Hepatocyte (in vitro differentiated cells): ENCODE measurements at places on chromosomes 1 and 21.

GRCh38 chr1:194227161-194227560 is 1040.7 kb upstream of the B3GALT2 start:
- H3K4me3 ChIP-seq = no peak overlapping the region
- DNase-seq = no peak
- no peaks in the 10 kb centered on the region for H3K4me1 ChIP-seq
- no peak overlapping the region for H3K27ac ChIP-seq
- no peaks in the 10 kb centered on the region for H3K27me3 ChIP-seq

DNA sequence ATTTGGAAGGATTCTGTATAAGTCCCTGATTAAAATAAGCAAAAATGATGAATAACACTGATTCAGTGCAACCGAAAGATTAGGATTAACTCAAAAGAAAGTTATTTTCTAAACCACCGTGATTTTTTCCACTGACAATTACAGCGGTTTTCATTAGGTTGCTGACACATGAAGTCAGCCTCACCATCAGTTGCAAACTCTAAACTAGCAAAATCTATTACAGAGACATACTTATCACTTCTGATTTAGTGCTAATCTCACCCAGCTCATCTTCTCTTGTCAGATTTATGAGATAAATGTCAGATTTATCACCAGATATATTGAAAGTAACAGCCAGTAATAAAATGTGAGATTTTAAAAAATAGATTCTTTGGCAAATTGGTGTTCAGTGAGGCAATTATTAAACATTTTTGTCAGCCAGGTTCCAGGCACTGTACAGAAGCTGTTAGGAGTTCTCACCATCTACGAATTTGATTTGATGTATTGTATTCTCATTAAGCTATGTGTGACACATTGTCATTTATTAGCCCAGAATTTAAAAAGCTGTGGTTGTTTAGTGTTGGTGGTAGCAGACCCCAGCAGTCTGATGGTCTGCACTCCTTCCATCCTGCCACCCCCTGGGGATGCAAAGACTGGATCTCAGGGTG is 37.3 kb upstream of the LGALS8 start:
- no peak overlapping the region for H3K4me3 ChIP-seq
- H3K36me3 ChIP-seq = no peaks in the 10 kb centered on the region
- H3K27me3 ChIP-seq = no peaks in the 10 kb centered on the region
- no peak overlapping the region for H3K27ac ChIP-seq
- H3K4me1 ChIP-seq = no peaks in the 10 kb centered on the region

- DNase-seq = no peak
- no peak within 1 kb of the TSS for H3K27ac ChIP-seq
- peaks cover 43% of the 10 kb centered on the region for H3K27me3 ChIP-seq
- H3K4me1 ChIP-seq = peaks cover 26% of the 10 kb centered on the region
- no peaks in the 10 kb centered on the region for H3K36me3 ChIP-seq
- H3K4me3 ChIP-seq = no peak within 1 kb of the TSS
These were observed at the start of gene HES5 for GRCh38 chr1:2529784-2530512. Gene HES5, minus strand, starts transcription at chr1:2530263. Its CDS starts 99 bp downstream, at chr1:2530164.

- H3K4me3 ChIP-seq = no peak overlapping the region
- no peak for DNase-seq
- H3K4me1 ChIP-seq = no peaks in the 10 kb centered on the region
These were observed 61.8 kb upstream of the GRHL3 start for GRCh38 chr1:24257373-24257772.

GRCh38 chr1:110600716-110601115 is 5.4 kb downstream of the KCNA2 start:
- no peak overlapping the region for H3K4me3 ChIP-seq
- no peaks in the 10 kb centered on the region for H3K36me3 ChIP-seq
- H3K27me3 ChIP-seq = peaks cover 28% of the 10 kb centered on the region
- H3K4me1 ChIP-seq = peaks cover 6% of the 10 kb centered on the region
- H3K27ac ChIP-seq = no peak overlapping the region

GRCh38 chr1:13624526-13624925 is 40.9 kb downstream of the PDPN start:
- no peaks in the 10 kb centered on the region for H3K36me3 ChIP-seq
- no peaks in the 10 kb centered on the region for H3K4me1 ChIP-seq
- no peak for DNase-seq
- H3K27me3 ChIP-seq = no peaks in the 10 kb centered on the region
- no peak overlapping the region for H3K27ac ChIP-seq
- H3K4me3 ChIP-seq = no peak overlapping the region

DNA sequence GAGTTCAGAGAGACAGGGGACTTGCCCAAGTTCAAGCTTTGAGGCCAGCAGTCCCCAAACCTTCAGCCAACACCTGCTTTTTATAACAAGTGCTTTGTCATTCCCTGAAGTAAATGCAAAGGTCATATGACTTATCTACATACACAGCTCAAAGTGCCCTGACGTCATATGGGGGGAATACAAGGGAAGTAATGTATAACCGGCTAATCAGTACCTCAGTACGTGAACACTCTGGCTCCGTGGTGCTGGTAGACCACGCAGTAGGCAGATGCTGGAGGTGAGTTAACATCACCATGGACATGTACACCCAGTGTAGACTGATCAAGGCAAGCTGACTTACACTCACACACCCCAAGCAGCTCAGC is 60.0 kb downstream of the BACE2 start:
- no peaks in the 10 kb centered on the region for H3K36me3 ChIP-seq
- DNase-seq = peak; percentile 76
- H3K27ac ChIP-seq = peak overlapping the region; percentile 86
- H3K4me1 ChIP-seq = no peaks in the 10 kb centered on the region
- H3K4me3 ChIP-seq = no peak overlapping the region
- H3K27me3 ChIP-seq = no peaks in the 10 kb centered on the region

GRCh38 chr1:244231572-244232315 is 180.7 kb downstream of the ZBTB18 start:
- DNase-seq = no peak
- no peaks in the 10 kb centered on the region for H3K27me3 ChIP-seq
- H3K4me3 ChIP-seq = no peak overlapping the region
- no peaks in the 10 kb centered on the region for H3K4me1 ChIP-seq

GRCh38 chr21:25901330-25901979 is 166.7 kb downstream of the GABPA start:
- H3K36me3 ChIP-seq = no peaks in the 10 kb centered on the region
- peaks cover 2% of the 10 kb centered on the region for H3K4me1 ChIP-seq
- H3K27me3 ChIP-seq = no peaks in the 10 kb centered on the region
- no peak overlapping the region for H3K27ac ChIP-seq
- H3K4me3 ChIP-seq = no peak overlapping the region

DNA sequence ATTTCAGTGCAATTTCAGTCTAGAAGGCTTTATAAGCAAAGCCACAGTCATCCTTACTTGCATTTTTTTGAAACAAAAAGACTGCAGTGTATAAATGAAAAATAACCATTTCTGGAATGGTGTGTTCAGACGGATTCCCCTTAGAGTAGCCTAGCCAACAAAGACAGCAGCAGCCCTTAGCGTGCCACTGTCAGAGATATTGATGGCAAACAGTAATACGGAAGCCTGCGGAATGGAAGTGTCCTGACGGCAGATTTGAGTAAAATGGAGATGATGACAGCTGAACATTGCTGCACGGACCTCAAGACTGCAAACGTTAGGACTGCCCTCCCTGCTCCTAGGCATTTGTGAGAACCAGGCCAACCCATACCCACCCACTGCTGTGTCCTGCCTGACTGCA is 54.7 kb downstream of the PDE9A start:
- no peak overlapping the region for H3K4me3 ChIP-seq
- H3K27me3 ChIP-seq = no peaks in the 10 kb centered on the region
- no peak overlapping the region for H3K27ac ChIP-seq
- no peak for DNase-seq
- H3K36me3 ChIP-seq = no peaks in the 10 kb centered on the region
- H3K4me1 ChIP-seq = no peaks in the 10 kb centered on the region

GRCh38 chr1:204733869-204734596 is 48.5 kb upstream of the LRRN2 start:
- no peaks in the 10 kb centered on the region for H3K36me3 ChIP-seq
- DNase-seq = no peak
- no peak overlapping the region for H3K4me3 ChIP-seq
- no peaks in the 10 kb centered on the region for H3K4me1 ChIP-seq

DNA sequence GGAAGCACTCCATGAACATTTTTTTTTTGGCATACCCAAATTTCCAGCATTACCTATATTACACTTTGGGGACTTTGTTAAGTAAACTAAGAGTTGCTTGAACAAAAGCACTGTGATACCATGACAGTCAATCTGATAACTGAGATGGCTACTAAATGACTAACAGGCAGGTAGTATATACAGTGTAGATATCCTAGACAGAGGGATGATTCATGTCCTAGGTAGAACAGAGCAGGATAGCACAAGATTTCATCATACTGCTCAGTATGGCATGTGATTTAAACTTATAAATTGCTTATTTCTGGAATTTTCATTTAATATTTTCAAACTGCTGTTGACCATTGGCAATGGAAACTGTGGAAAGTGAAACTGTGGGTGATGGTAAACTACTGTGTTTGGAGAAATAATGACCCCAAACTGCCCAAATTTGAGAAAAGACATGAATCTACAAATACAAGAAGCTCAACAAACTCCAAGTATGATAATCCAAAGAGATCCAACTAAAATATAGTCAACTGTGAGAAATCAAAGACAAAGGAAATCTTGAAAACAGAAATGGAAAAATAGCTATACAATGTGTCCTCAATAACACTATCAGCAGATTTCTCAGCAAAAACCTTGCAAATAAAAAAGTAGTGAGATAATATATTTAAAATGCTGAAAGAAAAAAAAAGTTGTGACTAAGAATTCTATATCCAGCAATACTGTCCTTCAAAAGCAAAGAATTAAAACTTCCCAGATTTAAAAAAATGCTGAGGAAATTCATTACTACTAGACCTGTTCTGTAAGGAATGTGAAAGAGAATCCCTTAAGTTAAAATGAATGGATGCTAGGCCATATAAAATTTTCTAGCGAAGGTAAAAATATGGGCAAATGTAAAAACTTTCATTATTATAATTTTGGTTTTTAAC is 410.4 kb downstream of the DUSP10 start:
- H3K36me3 ChIP-seq = no peaks in the 10 kb centered on the region
- H3K27ac ChIP-seq = no peak overlapping the region
- H3K4me1 ChIP-seq = peaks cover 17% of the 10 kb centered on the region
- no peak for DNase-seq
- no peak overlapping the region for H3K4me3 ChIP-seq
- no peaks in the 10 kb centered on the region for H3K27me3 ChIP-seq

GRCh38 chr1:178934546-178934945 is 63.7 kb upstream of the ANGPTL1 start:
- no peaks in the 10 kb centered on the region for H3K36me3 ChIP-seq
- H3K27me3 ChIP-seq = no peaks in the 10 kb centered on the region
- no peak for DNase-seq
- H3K27ac ChIP-seq = no peak overlapping the region
- no peak overlapping the region for H3K4me3 ChIP-seq

DNA sequence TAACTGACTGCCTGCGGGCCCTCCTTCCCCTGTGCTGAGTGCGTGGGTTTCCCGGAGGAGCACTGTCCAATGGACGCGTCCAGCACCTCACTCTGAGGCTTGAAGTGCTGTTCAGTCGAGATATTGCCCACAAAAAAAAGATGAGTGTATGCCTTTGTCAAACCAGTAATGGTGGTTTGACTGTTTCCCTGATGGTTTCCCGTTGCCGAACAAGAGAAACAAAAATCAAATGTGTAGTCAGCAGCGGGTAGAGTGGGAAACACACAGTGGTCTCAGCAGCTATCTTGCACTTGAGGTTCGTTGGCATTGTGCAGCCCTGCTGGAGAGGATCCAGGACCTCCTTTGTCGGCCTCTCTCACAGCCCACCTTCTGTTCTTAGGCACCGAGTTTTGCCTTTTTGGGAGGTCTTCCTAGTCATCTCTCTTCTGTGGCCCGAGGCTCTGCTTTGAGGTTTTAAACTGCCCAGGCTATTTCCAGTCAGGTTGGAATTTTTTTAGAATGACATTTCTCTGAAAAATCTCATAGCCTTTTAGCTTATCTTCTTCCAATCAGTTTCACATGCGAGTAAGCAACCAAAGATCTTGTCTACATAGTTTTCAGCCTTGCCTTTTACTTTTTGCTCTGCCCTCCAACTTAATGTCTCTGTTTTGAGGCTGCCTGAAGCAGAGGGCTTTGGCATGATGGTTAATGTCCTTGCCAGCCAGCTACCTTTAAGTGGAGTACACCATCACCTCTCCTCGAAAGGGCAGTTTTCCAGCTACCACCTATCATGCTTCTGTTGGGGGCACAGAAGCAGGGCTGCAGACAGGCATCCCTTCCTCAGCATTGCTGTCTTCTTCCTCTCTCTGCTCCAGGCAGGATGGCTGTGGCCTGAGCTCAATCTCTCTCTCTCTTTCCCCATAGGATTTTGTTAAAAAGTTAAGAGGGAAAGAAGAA is 132.3 kb downstream of the URB2 start:
- H3K4me3 ChIP-seq = no peak overlapping the region
- no peak overlapping the region for H3K27ac ChIP-seq
- no peak for DNase-seq
- H3K36me3 ChIP-seq = no peaks in the 10 kb centered on the region
- H3K4me1 ChIP-seq = no peaks in the 10 kb centered on the region
- H3K27me3 ChIP-seq = no peaks in the 10 kb centered on the region

GRCh38 chr1:78292361-78292760 is 198.4 kb upstream of the PTGFR start:
- no peaks in the 10 kb centered on the region for H3K36me3 ChIP-seq
- H3K27me3 ChIP-seq = peaks cover 6% of the 10 kb centered on the region
- no peaks in the 10 kb centered on the region for H3K4me1 ChIP-seq
- H3K27ac ChIP-seq = no peak overlapping the region
- H3K4me3 ChIP-seq = no peak overlapping the region

- H3K4me3 ChIP-seq = no peak overlapping the region
- H3K27me3 ChIP-seq = no peaks in the 10 kb centered on the region
- no peaks in the 10 kb centered on the region for H3K36me3 ChIP-seq
- no peak for DNase-seq
These were observed 340.2 kb upstream of the NR5A2 start for GRCh38 chr1:199687321-199687720.

DNA sequence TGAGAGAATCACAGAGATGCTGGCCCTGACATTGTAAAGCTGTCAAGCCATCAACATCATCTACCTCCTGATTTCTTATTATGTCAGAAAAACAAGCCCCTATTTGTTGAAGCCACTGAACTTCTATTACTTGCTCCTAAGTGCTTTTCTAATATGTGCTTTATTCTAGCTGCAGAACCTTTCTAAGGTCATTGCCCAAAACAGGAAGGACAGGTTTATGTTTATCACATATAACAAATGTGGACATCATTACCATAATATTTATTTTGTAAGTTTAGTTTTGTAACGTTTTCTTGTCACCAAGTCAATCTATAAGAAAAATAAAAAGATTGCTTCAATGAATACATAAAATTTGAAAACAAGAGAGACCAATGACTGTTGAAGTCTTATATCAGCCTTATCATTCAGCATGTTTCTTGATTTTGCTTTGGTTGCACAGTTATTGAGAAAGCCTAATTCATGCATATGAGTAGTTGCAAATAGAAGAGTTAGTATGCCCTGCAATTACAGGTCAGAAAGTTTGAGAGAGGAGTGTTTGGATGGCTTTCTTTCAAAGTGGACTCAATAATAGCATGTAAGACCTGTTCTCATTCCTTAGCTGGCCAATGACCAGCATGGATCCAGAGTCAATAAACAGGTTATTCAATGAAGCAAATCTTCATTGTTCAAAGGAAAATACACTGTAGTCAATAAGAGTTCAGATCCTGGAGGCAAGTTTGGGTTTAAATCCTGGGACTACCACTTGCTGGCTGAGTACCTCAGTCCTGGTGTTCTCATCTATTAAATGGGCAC is 84.1 kb downstream of the MAB21L3 start:
- DNase-seq = no peak
- H3K4me1 ChIP-seq = no peaks in the 10 kb centered on the region
- H3K27me3 ChIP-seq = no peaks in the 10 kb centered on the region
- no peak overlapping the region for H3K4me3 ChIP-seq
- no peak overlapping the region for H3K27ac ChIP-seq
